ENCODE measurements at places on chromosomes 12 and 14.

- DNase-seq: no peak
These were observed 45.6 kb downstream of the RNFT2 start for GRCh38 chr12:116783525-116784237.

GRCh38 chr12:93198086-93198485 lies 179.6 kb upstream of the NUDT4 start:
- no peak for DNase-seq

DNA sequence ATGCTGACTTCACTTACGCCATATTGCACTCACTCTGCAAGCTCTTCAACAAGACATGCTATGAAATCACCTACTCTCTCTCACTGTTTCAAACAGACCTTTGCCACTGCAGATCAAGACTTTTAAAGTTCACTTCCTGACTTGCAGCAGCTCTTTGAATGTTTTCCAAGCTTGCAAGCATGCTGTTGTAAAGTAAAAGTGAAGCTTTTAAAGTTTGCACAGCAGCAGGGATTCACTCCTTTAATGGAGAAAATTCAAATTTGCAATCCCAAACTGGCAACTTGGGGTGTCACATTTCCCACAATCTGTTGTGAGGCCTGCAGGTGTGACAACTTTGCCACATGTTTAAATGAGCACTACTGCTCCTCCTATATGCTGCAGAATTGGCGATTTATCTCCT lies 270.9 kb downstream of the ALX1 start:
- no peak for DNase-seq

- no peak for DNase-seq
These were observed 238.4 kb upstream of the HMGA2 start for GRCh38 chr12:65585648-65586602.

GRCh38 chr14:54749180-54749579 lies 153.4 kb downstream of the GCH1 start:
- no peak for DNase-seq

- DNase-seq: no peak
These were observed 65.8 kb downstream of the SLC15A5 start for GRCh38 chr12:16211731-16212130.

GRCh38 chr14:64704143-64704742 lies at the start of gene PLEKHG3:
TSS of gene PLEKHG3 (plus strand) at chr14:64704424. CDS start at chr14:64727632, 23,208 bp downstream.
- DNase-seq: no peak

GRCh38 chr14:91277546-91278382 lies 33.3 kb upstream of the GPR68 start:
- no peak for DNase-seq

- DNase-seq: no peak
These were observed 9.6 kb upstream of the EP400 start for GRCh38 chr12:131940141-131940547.

DNA sequence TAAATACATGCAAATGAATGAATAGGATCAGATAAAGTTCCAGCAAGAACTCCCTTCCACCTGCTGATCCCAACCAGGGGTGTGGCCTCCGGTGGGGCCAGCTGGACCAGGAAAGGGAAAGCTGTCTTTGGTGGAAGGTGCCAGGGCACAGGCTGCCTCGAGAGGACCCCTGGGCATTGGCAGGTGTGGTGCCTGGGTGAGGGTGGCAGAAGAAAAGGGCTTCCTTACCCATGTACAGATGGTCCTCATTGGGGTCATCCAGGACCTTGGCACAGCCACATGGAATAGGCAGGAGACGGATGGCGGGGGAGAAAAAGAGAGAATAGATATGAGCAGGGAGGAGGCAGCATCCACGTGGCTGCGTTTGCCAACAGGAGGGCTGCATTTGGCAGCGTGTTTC lies 36.4 kb downstream of the CAMKK2 start:
- no peak for DNase-seq

DNA sequence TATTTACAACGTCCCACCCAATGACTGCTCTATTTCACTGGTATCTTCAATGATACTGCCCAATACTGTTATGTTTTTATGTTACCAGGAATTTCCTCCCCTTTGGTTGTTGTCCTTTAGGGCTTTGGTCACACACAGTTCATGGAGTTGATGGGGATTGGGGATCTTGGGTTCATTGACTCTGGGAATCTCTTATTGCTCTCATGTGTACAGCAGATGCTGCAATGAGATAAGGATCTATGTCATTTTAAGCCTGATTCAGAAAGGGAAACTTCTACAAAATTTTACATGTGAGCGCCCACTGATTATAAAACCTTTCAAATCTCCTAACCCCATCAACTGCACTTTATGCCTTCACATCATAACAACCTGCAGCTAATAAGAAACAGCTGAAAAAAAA lies 67.2 kb downstream of the FAR2 start:
- no peak for DNase-seq

DNA sequence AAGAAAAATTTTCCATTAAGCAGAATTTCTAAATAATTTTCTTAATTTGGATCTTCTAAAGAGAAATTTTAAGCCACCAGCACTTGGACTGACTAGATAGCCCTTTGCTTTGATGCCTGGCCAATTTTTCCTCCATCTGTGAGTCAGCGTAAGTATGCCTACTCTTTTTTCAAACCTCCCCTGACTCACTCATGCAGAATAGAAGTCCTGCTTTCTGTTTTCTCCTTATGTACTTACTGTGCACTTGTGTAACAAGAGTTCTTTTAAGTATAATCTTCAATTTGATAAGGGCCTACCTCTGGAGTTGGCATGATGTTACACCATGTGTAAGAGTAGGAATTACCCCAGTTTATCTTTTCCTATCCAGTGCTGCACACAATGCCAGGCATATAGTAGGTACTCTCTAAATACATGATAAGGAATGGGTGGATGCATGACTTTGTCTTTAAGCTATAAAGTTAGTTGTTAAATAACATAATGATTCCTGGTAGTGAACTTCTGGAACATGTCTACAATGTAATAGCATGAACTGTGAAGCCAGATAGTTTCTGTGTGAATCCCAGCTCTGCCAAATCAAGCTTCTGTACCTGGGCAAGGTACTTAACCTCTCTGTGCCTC lies 329.6 kb downstream of the TMTC2 start:
- no peak for DNase-seq

DNA sequence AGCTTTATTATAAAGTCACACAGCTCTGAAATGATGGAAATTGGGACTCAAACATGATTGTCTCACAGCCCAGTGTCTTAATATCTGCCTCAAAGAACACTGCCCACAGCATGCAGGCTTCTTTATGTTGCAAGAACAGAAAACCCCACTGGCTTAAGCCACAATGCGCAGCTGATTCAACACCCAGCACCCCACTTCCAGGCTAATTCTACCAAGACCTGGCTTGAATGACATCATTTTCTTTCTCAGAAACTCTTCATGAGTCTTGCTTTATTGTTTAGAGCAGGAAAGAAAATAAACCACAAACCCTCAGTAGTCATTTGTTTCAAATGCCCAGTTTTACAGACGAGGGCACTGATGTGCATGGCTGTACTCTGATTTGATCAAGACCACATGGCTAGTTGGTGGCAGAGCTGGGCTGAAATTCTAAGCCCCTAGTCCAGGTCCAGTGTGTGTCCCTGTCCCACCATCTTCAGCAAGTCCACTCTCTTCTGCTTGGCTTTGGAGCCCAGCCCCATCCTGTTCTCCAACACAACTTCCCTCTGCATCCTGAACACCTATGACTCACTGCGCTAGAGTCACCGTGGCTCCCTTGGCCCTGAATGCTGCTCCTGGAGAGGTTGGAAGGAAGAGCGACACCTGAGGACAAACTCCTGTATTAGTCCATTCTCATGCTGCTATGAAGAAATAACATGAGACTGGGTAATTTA lies 50.3 kb upstream of the SRSF5 start:
- DNase-seq: no peak

DNA sequence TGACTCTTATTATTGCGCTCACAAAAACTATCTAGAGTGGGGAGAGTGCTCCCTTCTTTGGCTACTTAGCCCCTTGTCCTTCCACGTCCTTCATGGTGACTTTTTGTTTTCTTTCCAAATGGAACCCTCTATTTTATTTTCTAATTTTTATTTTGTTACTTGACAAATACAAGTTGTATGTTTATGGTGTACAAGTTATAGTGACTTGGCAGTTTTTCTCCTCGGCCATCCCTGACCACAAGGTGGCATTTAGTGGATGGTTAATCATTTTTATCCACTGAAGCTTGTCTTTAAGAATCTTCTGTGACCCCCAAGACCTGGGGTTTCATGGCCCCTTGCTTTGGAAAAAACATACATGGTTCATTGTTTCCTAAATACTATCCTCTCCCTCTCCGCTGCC lies 70.1 kb downstream of the NKX2-1 start:
- no peak for DNase-seq

GRCh38 chr12:124831590-124831989 lies 32.1 kb downstream of the SCARB1 start:
- no peak for DNase-seq

DNA sequence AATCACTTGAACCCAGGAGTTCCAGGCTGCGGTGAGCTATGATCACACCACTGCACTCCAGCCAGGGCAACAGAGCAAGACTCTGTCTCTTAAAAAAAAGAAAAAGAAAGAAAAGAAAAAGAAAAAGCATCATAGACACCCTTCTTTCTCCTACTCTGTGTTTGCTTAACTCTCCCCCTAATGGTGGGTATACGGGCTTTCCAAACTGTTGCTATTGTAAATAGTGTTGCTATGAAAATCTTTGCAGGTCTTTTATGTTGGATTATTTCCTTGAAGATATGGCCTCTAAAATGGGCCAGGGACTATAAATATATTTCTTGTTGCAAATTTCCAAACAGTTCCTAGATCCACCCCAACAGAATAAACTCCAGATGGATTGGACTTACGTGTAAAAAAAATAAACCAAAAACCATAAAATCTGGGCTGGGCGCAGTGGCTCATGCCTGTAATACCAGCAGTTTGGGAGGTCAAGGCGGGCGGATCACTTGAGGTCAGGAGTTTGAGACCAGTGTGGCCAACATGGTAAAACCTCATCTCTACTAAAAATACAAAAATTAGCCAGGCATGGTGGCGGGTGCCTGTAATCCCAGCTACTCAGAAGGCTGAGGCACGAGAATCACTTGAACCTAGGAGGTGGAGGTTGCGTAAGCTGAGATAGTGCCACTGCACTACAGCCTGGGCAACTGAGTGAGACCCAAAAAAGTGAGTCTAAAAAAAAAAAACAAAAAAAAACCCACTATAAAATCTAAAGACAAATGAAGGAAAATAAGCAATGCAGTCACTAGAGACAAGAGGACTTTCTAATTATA lies 25.9 kb downstream of the NFKBIA start:
- no peak for DNase-seq

- DNase-seq: no peak
These were observed 36.2 kb upstream of the SOCS2 start for GRCh38 chr12:93536111-93536765.

DNA sequence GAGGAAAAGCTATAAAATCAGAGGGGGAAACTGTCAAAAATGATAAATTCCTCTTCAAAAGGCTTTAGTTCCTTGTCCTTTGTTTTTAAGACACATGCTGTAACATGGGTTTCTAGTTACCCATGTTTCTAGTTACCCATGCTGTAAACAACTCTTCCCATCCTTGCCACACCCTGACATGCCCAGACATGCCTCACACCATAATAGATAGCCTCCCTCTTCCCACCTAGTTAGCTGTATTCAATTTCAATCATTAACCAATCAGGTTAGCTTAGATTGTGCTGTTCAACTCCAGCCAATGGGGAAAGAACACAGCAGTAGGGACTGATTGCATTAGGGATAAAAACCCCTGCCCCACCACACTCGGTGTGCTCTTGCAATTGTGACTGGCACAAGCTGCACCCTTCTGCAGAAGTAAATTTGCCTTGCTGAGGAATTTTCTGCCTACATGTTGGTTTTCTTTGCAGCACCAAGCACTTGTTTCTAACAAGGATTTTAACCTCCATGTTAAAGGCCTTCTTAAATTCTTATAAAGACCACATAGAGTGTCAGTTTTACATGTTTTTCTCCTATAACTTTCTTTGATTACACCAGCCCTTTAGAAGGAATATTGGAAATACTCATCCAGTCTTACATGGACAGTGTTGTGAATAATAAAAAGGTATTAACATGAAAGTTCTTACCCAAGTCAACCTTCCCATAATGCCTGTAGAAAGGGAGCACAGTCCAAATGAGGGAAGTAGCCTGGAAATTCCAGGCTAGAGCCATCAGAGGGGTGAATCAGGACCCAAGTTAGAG lies 32.5 kb upstream of the LALBA start:
- DNase-seq: no peak

- DNase-seq: no peak
These were observed 172.2 kb downstream of the NPAS3 start for GRCh38 chr14:33110737-33111443.

- DNase-seq: no peak
These were observed 8.5 kb upstream of the MDM1 start for GRCh38 chr12:68340404-68341270.

DNA sequence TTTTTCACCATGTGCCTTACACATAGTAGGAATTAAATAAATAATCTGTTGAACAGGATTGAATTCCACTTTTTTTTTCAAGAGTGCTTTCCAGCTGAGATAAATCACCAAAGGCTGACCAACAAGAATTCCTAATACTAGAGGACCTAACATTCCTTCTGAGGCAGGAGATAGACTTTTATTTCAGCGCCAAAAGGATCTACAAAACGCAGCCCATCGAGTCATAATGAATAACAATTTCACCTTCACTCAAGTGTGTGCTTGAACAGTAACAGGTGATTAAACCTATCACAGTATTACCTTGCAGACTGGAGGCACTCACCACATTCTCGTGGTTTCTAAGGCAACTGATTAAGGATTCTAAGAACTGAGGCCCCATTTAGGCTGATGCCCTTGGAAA lies 224.3 kb upstream of the ATP2B1 start:
- no peak for DNase-seq

- no peak for DNase-seq
These were observed 8.5 kb downstream of the RDH12 start for GRCh38 chr14:67710209-67710608.

DNA sequence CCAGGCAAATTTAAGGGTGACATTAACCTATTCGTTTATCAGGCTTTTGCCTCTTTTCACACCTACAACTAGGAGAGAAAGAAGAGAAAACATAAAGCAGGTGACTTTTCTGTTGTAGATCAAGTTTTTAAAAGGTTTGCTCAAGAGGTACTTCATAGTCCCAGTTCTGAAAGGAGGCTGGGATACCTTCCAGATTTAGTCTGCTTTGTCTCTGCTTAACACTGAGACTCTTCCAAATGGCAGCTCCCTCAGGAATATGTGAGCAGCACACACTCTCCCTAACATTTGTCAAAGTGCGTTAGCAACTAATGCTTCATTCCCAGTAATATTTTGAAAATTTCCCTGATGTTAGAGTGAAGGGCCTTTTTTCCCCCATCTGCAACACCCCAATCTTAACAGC lies 133.7 kb upstream of the RASSF8 start:
- no peak for DNase-seq

DNA sequence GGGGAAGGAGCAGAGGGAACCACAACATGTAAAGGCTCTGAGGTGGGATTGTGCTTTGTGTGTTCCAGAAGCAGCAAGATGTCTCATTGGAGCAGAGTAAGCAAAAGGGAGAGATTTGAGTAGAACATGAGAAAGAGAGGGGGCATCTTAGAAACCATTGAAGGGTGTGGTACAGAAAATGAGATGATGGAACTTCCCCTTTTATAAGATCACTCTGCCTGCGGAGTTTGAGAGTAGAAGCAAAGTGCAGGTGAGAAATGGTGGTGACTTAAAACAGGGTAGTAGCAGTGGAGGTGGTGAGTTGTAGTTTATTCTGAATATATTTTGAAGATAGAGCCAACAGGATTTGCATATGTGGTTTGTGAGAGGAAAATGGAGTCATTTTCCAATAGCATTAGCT lies 56.0 kb downstream of the FBXO34 start:
- no peak for DNase-seq

- no peak for DNase-seq
These were observed 130.4 kb downstream of the DAAM1 start for GRCh38 chr14:59318908-59319307.

Measured in activated T-helper 1 cell treated with Interleukin-2 at 50 U/mL for 16 hours (primary cell).